Endothelial cell of coronary artery (primary cell): ENCODE measurements at places on chromosomes 5 and 9. TPM values are rescaled to one million over a fixed set of nuclear protein-coding genes. Genes with fewer than 3 reads are reported as not detected.

PIP5K1B gene
- total RNA-seq: under 0.01 TPM in 1 of 2 replicates, not detected in the other

ORM2 gene
- not detected in 2 replicates for total RNA-seq

ASTN2 gene
- 3.1 and 4.0 TPM in 2 replicates for total RNA-seq

WDR38 gene
- not detected in 2 replicates for total RNA-seq

MEIKIN gene
- total RNA-seq: not detected in 2 replicates

AK8 gene
- total RNA-seq: 0.09 TPM in 2 replicates

PCDHB12 gene
- 0.47 and 0.54 TPM in 2 replicates for total RNA-seq

ST8SIA4 gene
- 1.1 and 8.0 TPM in 2 replicates for total RNA-seq

SPATA31D4 gene
- total RNA-seq: not detected in 2 replicates

SGCD gene
- 0.28 TPM in 1 of 2 replicates, not detected in the other for total RNA-seq

PLGRKT gene
- 9.5 and 12.4 TPM in 2 replicates for total RNA-seq

CTNND2 gene
- total RNA-seq: not detected in 2 replicates

CARTPT gene
- total RNA-seq: not detected in 2 replicates

ELAVL2 gene
- total RNA-seq: 0.09 TPM in 2 replicates

GLT6D1 gene
- total RNA-seq: not detected in 2 replicates

OLFML2A gene
- under 0.01 and 0.28 TPM in 2 replicates for total RNA-seq

ZFP2 gene
- 0.18 and 0.66 TPM in 2 replicates for total RNA-seq

BAAT gene
- under 0.01 TPM in 1 of 2 replicates, not detected in the other for total RNA-seq

TLE1 gene
- 38.8 and 40.0 TPM in 2 replicates for total RNA-seq

MYOT gene
- total RNA-seq: not detected in 2 replicates

KCNN2 gene
- total RNA-seq: 0.54 TPM in 1 of 2 replicates, not detected in the other

IL13 gene
- total RNA-seq: not detected in 2 replicates

SARDH gene
- 0.27 and 4.0 TPM in 2 replicates for total RNA-seq

SYK gene
- total RNA-seq: not detected in 2 replicates

PLK2 gene
- total RNA-seq: 882 and 1,035 TPM in 2 replicates

LMAN2 gene
- 355 and 366 TPM in 2 replicates for total RNA-seq

OLFM1 gene
- total RNA-seq: 0.18 and 0.56 TPM in 2 replicates

RNF44 gene
- total RNA-seq: 3.5 and 4.0 TPM in 2 replicates

TMEM8B gene
- 0.09 and 1.1 TPM in 2 replicates for total RNA-seq

SLC46A2 gene
- not detected in 2 replicates for total RNA-seq

FGFR4 gene
- total RNA-seq: 0.09 and 0.36 TPM in 2 replicates

IFNA2 gene
- total RNA-seq: not detected in 2 replicates

ARID3C gene
- 0.09 TPM in 2 replicates for total RNA-seq

ADAMTS2 gene
- 0.54 and 41.0 TPM in 2 replicates for total RNA-seq

PTCD2 gene
- total RNA-seq: 4.3 and 5.6 TPM in 2 replicates

NUTM2F gene
- total RNA-seq: not detected in 2 replicates

ABO gene
- total RNA-seq: not detected in 2 replicates

SLCO6A1 gene
- under 0.01 TPM in 1 of 2 replicates, not detected in the other for total RNA-seq

CDX1 gene
- not detected in 2 replicates for total RNA-seq

GGTA1 gene
- 0.18 and 0.19 TPM in 2 replicates for total RNA-seq

GABRB2 gene
- total RNA-seq: not detected in 2 replicates
